Stimulated activated CD4-positive, alpha-beta T cell treated with anti-CD3 and anti-CD28 coated beads, Interleukin-1b, Interleukin-23, amount 100 ng/mL, for 1 hour (primary cell): ENCODE measurements at places on chromosomes 2 and 18.

GRCh38 chr18:9803063-9803697, 82.6 kb upstream of the TXNDC2 start:
- no peak for DNase-seq

- no peak for DNase-seq
These were observed 1459.8 kb upstream of the ACVR2A start for GRCh38 chr2:146385031-146385430.

GRCh38 chr18:58464104-58464625, 164.7 kb downstream of the ALPK2 start:
- no peak for DNase-seq

DNA sequence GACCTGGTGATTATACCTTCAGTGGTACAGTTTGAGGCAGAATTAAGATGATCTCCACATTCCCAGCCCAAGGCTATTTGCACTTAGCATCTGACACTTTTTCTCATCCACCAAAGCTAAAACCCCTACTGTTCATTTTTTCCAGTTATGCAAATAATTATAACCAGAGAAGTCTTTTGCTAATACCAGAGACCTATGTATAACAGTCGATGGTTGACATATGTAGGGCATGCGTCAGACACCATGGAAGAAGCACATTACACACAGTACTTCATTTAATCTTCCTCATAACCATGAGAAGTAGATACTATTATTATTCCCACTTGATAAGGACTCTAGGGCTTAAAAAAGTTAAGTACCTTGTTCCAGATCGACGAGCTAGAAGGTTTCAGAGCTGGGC, 36.5 kb downstream of the AP1S3 start:
- no peak for DNase-seq

DNA sequence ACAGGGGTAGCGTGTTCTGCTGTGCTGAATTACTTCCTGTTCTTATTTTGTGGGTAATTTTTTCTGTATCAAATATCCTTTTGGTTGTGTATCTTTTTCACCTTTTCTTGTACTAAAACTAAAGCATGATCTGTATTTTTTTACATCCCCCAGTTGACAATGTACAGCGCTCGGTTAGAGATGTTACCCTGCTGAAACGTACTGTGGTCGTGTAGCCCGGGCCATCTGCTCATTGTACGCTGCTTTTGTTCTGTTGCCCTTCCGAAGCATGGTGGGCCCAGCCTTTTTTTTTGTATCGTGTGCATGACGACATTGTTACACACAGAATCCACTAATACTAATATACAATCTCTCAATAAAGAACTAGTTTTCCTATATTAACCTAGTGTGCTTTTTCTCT, 233.1 kb downstream of the HAUS1 start:
- DNase-seq = no peak

- no peak for DNase-seq
These were observed 66.5 kb downstream of the ABI2 start for GRCh38 chr2:203394519-203395227.

- no peak for DNase-seq
These were observed 169.7 kb upstream of the APCDD1 start for GRCh38 chr18:10284540-10285282.

- no peak for DNase-seq
These were observed 438.0 kb upstream of the CDH20 start for GRCh38 chr18:60895181-60895580.

GRCh38 chr2:149056541-149057255, 18.2 kb downstream of the LYPD6B start:
- no peak for DNase-seq

GRCh38 chr2:112997151-112997550, 8.1 kb upstream of the IL36A start:
- no peak for DNase-seq

DNA sequence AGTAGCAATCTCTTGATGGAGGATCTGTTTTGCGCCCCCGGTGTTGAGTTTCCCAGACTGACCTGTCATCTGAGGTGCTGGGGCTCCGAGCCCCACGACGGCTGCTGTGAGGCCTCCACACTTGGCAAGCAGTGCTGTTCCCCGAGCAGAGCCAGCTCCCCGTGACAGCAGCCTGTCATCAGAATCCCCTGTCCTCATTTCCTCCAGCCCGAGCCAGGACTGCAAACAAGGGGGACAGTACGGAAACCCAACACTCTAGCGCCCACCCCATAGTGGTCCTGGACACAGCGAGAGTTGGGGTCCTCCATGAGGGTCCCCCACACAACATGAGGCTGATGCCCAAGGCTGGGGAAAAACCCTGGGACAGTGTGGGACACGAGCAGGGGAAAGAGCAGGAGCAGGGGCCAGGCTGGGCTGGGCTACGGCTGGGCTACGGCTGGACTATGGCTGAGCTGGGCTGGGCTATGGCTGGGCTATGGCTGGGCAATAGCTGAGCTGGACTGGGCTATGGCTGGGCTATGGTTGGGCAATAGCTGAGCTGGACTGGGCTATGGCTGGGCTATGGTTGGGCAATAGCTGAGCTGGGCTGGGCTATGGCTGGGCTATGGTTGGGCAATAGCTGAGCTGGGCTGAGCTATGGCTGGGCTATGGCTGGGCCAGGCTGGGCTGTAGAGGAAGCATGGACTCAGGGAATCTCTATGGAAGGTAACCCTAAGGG, 1.5 kb upstream of the KLHL30 start:
- no peak for DNase-seq

- DNase-seq = no peak
These were observed 124.2 kb upstream of the REV1 start for GRCh38 chr2:99613980-99614379.

DNA sequence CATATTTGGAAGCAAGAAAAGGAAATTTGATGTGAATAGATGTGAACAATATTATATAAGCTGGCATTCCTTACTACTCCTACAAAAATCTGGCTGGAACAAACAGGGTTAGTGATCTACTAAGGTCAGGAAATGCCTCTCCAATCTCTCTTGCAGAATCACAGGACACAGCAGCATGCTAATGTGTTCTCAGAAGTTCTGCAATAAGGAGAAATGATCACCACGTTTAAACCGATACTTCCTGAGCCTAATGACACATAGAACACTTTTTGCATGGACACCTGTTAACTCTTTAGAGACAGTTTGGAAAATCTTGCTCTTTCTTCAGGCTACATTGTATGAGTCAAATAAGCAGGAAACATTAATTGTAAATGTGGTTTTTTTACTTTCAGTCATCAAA, 89.6 kb upstream of the MAP3K20 start:
- no peak for DNase-seq

DNA sequence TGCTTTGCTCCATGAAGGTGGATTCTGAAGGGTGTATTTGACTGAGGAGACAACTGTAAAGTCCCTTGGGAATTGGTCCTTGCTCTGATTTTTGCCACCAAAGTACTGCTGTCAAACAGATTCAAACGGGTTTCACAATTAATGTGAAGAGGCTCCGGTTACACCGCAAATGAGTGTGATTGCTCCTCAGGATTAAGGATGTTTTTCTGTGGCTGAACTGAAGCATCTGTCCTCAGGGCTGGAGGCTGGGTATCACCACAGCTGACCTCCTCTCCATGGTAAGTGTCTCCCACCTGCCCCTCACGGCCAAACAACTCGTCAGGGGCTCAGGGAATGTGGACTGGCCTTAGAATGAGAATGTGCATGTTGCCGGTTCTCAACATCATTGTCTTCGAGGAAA, 130.4 kb upstream of the NDUFV2 start:
- no peak for DNase-seq

- no peak for DNase-seq
These were observed 13.4 kb upstream of the HRH4 start for GRCh38 chr18:24446953-24447538.

GRCh38 chr2:9428965-9429577, 5.6 kb downstream of the CPSF3 start:
- no peak for DNase-seq

DNA sequence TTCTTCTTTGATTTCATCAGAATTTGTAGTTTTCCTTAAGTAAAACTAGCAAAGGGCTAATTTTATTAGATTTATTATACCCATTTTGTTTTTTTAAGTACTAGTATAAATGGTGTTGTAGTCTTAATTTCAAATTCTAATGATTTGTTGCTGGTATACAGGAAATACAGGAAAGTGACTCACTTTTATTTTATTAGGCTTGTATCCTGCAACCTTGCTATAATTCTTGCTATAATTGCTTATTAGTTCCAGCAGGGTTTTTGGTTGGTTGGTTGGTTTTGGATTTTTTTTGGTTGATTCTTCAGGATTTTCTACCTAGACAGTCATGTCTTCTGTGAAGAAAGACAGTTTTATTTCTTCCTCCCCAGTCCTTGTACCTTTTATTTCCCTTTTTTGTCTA, 110.6 kb upstream of the IL1R2 start:
- DNase-seq = no peak

- no peak for DNase-seq
These were observed 5.8 kb upstream of the MARCHF7 start for GRCh38 chr2:159706385-159706980.

DNA sequence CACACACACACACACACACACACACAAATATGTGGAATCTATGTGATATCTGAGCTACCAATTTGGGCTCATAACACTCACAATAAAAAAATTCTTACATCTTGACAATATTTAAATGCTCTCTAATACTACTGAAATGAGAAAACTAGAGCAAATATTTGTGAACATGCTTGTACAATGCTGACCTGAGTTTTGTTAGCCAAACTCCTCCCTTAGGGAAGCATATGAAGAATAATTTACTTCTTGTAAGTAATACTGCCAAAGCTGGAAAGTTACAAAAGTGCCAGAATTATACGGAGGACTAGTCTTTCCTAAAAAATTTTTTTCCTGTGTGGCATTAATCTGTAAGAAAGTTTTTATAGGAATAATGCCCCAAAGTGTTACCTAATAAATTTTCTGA, 18.5 kb downstream of the MBD2 start:
- no peak for DNase-seq

GRCh38 chr2:75525434-75526310, 35.1 kb downstream of the EVA1A start:
- DNase-seq = no peak

DNA sequence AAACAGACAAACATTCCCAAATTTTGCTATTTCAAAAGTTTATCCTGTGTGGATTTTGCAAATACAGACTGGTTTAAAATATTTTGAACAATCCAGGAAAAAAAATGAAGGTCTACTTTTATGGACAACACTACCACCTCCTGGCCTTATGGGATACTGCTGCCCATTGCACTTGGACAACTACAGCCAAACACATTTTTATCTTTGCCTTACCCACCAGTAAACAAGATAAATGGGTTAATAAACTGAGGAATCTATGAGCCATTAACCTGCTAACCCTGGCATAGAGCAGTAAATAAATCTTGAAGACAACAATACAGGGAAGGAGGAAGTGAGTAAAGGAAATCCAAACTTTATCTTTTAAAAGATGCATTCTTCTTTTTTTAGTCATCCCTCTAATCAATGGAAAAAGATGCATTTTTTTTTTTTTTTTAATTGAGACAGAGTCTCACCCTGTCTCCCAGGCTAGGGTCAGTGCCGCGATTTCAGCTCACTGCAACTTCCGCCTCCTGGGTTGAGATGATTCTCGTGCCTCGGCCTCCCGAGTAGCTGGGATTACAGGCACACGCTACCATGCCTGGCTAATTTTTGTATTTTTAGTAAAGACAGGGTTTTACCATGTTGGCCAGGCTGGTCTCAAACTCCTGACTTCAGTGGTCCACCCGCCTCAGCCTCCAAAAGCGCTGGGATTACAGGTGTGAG, 2.1 kb upstream of the SPIRE1 start:
- no peak for DNase-seq

DNA sequence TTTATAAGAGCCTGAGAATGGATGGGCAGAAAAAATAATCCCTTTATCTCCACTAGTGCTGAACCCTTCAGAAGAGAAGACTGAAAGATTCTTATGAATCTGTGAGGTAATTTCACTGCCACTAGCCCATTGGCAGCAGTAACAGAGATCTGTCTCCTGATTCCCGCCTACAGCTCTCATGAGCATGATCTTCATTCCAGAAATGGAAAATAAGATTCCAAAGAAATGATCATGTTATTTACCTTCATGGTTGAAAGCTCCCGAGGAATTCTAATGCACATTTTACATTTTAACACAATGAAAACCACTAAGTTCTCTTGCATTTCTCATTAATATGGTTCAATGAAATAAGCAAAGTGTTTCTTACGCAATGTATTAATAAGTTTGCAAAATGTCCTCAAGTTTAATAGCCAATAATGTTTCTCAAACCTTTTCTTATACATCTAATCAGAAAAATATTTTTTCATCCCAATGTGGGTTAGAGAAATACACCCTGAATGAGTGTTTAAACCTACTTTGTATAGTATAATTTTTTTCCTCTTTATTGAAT, 905.6 kb downstream of the TMEM182 start:
- DNase-seq = no peak

- no peak for DNase-seq
These were observed 26.2 kb downstream of the RPRD1A start for GRCh38 chr18:36041146-36041545.

DNA sequence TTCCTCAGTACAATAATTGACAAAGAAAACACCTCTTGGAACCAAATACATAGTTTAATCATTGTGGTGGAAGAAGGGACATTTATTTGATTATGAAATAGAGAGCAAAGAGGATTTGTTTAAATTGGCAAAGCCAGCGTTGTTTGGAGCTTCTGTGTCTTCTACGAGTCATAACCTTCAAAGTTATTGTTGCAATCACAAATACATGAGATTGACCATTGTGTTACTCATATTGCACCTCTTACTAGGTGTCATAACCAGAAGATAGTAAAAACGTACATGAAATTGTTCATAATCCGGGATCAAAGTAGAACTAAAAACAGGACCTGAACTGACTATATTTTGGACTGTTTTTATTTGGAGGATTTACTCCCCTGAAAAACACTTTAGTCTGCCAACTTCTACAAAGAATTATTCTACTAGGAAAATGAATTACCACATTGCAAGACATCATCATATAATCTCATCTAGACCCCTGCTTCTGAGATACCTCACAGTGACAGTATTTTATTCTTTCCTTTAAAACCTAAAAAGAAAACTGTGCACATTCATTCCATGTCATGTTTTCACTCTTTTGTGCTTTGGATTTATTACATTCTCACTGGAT, 151.7 kb upstream of the KLF7 start:
- DNase-seq = no peak

DNA sequence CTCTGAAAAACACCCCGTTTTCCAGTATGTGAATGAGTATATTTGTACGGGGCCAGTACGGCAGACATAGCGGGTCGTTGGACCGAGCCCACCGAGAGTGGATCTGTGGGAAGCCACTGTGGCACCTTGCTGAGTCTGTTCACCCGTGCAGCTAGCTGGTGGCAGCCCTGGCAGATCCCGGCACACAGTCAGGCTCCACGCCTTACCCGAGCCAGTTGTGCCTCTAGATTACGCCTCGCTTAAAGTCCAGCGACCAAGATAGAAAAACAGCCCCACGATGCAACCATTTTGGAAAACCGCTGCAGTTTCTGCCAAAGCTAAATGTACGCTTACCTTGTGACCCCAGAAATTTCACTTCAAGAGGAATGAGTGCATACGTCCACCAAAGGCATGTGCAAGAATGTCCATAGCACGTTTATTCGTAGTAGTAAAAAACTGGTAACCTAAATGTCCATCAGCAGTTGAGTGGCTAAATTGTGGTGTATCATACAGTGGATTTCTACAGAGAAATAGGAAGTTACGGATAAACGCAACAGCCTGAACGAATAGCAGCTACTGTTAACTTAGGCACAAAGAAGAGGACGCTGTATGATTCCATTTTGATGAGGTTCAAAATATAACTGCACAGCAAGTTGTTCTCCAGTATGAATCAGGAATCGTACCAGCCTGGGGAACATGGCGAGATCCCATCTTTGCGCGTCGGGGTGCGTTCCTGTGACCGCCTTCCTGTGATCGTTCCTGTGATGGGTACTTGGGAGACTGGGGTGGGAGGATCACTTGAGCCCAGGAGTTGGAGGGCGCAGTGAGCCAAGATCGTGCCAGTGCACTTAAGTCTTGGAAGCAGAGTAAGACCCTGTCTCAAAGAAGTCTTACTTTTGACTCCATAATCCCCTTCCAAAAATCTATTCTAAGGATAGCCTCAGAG, 688 bp upstream of the WDR33 start:
- DNase-seq = no peak
